CD4-positive, alpha-beta T cell treated with Interleukin-12 subunit alpha and Interleukin-12 subunit beta, for 1 hour (primary cell): ENCODE measurements at places on chromosomes 16 and 17.

DNA sequence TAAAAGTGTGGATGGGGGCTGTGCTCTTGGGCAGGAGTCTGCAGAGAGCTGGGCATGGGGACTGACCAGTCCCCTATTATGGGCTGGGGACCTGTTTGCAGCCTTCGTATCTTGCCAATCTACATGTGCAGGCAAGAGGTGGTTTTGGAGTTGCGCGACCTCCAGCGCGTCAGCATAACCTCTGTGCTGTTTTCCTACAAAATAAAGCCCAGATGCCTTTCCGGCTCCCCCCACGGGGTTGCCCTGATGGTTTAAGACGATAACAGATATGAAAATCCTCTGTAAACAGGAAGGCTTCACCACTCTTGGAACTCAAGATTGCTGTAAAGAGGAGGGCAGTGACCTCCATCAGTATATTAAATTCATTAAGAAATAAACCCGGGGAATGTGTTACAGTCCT is 16.5 kb upstream of the SPPL2C start:
- no peak for DNase-seq

DNA sequence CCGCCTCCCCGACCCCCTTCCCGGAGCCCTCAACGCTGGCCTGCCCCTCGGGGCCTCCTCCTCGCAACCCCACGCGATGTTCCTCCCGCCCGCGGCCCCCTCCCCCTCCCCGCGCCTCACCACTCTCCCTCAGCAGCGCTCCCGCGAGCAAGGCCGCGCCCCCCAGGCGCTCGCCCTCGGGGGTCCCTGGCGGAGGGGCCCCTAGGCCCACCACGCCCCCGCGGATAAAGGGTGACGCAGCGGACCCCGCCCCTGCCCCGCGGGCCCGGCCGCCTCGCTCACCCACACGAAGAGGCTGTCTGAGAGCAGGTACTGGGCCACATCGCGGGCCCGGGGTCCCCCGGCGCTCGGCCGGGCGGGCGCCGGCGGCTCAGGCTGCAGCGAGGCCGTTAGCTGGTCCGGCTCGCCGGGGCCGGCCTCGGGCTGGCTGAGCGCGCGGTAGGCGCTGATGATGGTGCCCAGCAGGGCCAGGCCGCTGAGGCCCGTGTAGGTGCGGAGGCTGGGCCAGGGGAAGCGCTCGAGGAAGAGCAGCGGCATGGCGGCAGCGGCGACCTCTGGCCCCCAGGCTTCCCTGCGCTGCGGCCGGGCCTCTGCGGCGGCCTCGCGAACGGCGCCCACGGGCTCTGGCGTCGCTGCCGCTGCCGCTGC is 430 bp downstream of the AMFR start:
- DNase-seq: peak; percentile 37

DNA sequence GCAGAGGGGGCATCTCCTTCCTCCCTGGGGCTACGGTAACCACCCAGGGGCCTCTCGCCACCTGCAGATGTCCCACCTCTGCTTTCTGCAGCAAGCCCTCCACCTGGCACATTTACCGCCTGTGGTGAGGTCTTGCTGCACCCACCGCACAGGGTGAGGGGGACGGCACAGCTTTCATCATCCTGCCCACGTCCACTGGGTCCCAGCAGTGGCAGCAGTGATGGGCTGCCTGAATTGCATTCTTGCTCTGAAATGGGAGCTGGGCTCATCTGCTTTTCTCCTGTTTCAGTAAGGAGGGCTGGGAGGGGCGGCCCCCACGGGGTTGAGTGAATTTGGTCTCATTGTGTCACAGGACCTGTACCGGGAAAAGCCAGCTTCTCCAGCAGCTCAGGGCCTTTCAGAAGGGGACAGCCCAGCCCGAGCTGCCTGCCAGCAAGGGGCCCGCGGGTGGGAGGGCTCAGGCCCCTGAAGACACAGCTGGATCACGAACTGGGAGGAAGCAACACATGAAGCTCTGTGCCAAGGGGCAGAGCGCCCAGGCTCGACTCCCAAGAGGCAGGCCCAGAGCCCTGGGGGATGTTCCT is 12.7 kb downstream of the DNAAF8 start:
- no peak for DNase-seq

DNA sequence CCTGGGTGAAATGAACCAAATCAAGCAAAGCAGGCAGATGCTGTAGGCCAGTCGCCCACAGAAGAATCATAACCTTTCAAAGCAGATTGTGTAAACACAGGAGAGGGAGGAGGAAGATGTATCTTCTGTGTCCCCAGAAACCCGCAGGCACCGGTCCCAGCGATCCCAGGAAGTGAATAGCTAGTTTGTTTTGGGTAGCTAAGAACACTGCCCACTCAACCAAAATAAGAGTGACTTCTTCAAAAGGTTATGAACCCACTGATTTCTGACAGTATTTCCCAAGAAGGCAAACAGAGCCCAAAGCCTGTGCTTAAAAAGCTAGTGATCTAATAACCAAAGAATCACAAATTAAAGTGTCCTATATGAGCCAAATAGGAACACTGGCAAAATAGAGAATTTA is 67.8 kb downstream of the GRIN2A start:
- no peak for DNase-seq

GRCh38 chr17:49739641-49740271 is 24.2 kb downstream of the FAM117A start:
- DNase-seq: peak; percentile 97

DNA sequence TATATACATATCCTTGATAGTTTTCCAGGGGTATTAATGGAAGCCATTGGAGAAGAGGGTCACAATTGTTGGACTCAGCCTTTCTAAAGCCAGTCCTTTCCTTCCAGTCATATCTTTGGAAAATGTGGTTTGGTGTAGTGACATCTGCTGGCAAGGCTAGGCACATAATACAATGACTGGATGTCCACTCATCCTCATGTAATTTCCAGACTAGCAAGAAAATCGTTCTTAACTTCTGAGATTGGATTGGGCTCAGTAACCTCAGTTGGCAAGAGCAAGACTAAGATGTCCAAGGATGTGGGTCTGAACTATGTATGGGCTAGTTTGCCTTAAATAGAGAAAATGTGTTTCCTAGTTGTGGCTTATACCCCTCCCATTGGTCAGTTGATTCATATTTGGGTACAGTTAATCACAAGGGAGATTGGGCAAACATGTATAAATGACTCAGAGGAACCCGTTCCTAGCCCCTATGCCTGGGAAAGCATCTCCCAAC is 8.7 kb upstream of the KAT7 start:
- DNase-seq: peak; percentile 64

DNA sequence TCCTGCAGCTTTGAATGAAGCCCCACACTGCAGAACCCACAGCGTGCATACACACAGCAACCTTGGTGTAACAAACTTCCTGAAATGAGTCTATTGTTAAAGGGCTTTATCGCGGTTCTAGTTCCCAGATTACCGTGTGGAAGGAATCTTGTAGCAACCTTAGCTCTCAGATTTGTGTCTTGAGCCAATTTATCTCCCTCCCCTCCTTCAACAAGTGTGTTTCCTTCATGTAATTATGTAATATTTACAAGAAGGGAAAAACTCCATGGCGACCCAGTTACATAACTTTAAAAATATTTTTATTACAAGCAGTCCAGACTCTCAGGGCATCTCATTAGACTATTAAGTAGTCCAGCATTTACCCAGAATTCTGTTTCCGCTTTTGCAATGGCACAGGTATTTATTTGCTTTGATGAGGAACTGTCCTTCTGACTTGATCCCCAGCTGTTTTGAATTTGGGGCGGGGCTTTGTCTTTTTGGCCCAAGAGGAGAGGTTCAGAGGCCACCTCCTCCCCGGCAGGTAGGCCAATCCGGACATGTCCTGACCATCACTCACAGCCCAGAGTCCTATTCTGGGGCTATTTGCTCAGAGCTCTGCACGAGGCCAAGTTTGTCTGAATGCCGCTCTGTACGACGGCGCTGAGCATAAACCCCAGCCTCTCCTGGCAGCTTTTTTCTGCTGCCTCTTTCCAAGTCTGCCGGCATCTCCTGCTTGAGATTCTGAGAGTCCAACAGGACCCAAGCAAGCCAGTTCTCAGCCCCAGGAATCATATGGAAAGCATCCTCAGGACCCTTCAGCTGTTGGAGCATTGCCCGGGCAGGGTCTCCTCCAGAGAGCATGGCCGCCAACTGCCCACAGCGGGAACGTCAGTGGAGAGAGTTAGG is 35.6 kb downstream of the CLEC16A start:
- no peak for DNase-seq

GRCh38 chr17:40550608-40551007 is 14.7 kb downstream of the CCR7 start:
- DNase-seq: no peak

DNA sequence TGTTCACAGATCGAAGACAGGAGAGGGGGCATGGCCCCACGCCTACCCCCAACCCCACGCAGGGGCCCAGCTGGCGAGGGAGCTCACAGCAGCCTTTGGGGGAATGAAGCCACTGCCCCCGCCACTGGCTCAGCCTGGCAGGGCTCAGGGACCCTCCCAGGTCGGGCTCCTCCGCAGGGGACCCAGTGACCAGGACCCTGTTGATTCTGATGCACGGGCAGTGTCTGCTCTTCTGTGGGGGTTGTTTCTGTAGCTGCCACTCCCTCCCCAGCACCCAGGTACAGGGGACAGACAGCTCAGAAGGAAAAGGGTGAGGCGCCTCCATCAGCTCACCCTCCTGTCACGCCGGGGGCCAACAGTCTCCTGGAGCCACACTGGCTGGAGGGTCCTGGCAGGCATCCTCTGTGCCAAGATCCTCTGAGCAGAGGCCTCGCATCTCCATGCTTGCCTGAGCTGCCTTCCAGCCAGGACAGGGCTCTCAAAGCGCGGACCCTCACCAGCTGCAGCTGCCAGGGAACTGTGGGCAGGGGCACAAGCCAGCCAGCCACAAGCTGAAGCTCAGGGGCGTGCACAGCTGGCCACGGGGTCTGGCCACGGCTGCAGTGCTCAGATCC is 49.1 kb downstream of the ZNF778 start:
- DNase-seq: no peak

GRCh38 chr16:13336335-13336734 is 434.9 kb downstream of the SHISA9 start:
- DNase-seq: no peak

GRCh38 chr17:50218071-50218759 is 16.8 kb upstream of the COL1A1 start:
- no peak for DNase-seq

- peak; percentile 28 for DNase-seq
These were observed 46.4 kb downstream of the SLFN5 start for GRCh38 chr17:35289222-35289621.

GRCh38 chr16:12416136-12416787 is 387.4 kb downstream of the CPPED1 start:
- no peak for DNase-seq

DNA sequence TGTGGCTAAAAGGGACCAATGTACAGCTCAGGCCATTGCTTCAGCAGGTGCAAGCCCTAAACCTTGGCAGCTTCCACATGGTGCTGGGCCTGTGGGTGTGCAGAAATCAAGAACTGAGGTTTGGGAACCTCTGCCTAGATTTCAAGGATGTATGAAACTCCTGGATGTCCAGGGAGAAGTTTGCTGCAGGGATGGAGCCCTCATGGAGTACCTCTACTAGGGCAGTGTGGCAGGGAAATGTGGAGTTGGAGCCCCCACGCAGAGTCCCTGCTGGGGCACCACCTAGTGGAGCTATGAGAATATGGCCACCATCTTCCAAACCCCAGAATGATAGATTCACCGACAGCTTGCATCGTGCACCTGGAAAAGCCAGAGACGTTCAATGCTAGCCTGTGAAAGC is 13.0 kb downstream of the EFCAB5 start:
- no peak for DNase-seq

- no peak for DNase-seq
These were observed 21.8 kb downstream of the NAA60 start for GRCh38 chr16:3465301-3465700.

DNA sequence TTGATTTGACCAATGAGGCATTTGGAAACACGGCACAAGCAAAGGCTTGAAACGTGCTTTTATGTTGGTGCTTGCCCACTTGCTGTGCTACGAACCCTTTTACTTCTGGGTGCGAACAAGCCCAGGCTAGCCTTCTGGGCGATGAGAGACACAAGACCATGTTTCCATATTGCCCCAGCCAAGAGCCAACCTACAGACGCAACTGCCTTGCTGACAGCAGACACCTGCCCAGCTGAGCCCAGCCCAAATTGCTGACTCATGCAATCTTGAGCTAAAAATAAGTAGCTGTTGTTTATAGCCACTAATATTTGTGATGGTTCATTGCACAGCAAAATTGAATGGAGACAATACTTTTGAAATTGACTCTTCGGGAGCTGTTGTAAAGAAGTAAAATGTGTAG is 464.5 kb downstream of the WWOX start:
- no peak for DNase-seq

DNA sequence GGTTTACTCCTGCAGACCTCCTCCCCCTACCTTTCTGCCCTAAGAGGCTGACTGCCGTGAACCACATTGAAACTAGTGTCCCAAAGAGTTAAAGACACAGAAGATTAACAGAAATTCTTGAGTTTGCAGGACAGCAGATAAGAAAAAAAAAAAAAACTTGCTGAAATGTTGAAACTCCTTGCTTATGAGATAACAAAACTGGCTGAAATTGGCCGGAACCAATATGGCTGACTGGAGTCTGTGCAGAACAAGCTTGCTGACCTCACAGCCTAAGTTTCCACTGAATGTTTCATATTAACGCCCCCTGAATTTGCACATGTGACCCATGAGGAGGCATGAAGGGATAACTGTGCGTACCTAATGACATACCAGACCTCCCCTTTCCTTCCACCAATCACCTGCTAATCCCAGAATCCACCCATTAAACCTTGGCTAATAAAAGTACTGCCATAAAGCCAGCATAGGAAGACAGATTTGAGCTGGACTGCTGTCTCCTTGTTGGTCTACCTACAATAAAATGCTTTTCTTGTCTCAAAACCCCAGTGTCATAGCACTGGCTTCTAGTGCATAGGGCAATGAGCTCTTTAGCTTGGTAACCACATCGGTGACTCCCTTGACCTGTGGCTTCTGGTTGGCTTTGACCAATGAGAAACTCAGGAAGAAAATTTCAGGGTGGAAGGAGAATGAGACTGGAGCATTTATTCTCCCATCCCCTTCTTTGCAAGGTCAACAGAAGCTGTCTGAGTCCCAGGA is 80.1 kb downstream of the PMP22 start:
- no peak for DNase-seq

DNA sequence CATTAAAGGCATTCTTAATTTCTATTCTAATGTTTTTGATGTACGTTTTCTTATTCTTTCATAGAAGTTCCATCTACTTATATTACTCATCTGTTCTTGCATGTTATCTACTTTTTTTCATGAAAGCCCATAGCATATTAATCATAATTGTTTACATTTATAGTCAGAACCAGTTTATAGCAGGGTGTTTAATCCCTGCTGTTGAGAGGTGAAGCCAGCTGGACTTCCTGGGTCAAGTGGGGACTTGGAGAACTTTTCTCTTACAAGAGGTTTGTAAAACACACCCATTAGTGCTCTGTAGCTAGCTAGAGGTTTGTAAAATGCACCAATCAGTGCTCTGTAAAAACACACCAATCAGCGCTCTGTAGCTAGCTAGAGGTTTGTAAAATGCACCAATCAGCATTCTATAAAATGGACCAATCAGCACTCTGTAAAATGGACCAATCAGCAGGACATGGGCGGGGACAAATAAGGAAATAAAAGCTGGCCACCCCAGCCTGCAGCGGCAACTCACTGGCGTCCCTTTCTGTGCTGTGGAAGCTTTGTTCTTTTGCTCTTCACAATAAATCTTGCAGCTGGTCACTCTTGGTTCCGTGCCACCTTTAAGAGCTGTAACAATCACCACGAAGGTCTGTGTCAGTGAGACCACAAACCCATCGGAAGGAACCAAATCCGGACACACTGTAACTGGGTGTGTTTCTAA is 120.6 kb downstream of the TANC2 start:
- no peak for DNase-seq
